Activated gamma-delta T cell (primary cell): ENCODE measurements at places on chromosomes 13 and 19.

DNA sequence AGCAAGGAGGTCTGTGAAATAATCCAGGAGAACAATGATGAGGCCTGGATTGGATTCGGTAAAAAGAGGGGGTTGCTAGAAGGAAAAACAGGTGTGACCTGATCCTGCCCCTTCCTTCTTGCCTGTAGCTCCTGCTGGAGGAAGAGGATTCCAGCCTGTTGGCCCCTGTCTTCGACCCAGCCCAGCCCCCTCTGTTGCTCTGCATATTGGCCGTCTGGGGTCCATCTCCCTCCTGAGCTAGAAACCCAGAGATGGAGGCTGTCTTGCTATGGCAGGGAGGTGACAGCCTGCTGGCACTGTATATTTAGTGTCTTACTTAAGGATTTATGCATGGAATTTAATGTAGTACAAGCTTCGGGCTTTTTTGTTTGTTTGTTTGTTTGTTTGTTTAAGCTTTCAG lies 6.6 kb downstream of the DMRTC2 start:
- DNase-seq = no peak

GRCh38 chr19:29667901-29668341 lies 2.7 kb downstream of the PLEKHF1 start:
- DNase-seq = peak; percentile 53

DNA sequence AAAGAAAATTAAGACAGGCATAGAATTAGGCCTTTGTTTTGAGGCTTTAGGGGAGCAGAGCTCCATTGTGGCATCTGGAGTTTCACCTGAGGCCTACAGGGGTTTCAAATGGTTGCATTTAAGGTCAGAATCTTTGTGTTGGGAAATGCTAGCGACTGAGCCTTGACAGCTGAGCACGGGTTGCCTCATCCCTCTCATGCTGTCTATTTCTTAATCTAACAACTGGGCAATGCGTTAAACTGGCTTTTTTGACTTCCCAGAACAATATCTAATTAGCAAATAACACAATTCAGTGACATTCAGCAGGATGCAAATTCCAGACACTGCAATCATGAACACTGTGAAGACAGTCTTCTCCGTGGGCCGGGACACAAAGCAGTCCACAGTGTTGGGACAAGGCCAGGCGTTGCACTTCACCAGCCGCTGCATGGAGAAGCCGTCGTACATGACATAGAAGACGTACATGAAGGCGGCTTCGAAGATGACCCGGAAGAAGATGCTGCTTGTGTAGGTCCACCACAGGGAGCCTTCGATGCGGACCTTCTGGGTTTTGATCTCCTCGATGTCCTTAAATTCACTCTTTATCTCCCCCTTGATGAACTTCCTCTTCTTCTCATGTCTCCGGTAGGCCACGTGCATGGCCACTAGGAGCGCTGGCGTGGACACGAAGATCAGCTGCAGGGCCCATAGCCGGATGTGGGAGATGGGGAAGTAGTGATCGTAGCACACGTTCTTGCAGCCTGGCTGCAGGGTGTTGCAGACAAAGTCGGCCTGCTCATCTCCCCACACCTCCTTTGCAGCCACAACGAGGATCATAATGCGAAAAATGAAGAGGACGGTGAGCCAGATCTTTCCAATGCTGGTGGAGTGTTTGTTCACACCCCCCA lies 3.8 kb downstream of the GJB2 start:
- DNase-seq = no peak

GRCh38 chr13:71820699-71821098 lies 46.3 kb downstream of the DACH1 start:
- DNase-seq = no peak

- DNase-seq = no peak
These were observed 110.9 kb downstream of the SACS start for GRCh38 chr13:23322353-23323336.

GRCh38 chr19:42148266-42148665 lies 16.0 kb upstream of the POU2F2 start:
- DNase-seq = no peak

DNA sequence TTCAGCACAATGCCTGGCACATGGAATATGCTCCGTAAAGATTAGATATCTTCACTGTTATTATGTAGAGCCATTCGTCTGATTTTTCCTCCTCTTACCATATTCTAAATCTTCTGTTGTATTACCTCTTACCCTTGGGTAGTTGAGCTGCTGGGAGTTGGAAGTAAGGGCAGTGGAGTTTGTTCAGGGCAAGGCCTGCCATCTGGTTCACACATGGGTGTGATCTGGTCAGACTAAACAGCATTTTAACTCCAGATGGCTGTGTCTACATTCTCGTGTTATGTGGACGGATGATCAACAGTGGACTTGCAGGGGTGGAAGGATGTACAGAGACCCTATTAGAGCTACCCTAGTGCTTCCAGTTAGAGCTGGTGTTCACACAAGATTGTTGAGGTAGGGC lies 164.9 kb downstream of the ZIC5 start:
- no peak for DNase-seq

DNA sequence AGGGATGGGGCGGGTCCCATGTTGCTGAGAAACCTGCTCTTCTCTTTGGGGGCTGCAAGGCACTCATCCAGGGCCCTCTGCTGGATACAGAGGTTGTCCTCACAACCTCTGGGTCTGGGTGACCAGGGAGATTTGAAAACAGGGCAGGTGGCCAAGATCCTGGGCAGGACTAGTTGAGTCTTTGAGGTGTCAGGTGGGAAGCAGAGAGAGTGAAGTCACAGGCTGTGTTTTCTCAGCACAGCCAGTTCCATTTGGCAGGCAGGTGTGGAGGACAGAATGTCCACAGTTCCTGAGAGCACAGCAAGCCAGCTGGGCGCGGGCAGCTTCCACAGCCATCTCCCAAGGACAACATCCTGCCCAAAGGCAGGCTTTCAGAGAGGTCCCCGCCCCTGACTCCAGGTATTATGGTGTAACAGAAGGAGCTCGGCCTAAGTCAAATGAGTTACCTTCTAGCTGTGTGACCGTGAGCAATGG lies 118.8 kb downstream of the NUFIP1 start:
- DNase-seq = no peak

GRCh38 chr19:18091217-18091608 lies 4.5 kb upstream of the IL12RB1 start:
- DNase-seq = peak; percentile 34

DNA sequence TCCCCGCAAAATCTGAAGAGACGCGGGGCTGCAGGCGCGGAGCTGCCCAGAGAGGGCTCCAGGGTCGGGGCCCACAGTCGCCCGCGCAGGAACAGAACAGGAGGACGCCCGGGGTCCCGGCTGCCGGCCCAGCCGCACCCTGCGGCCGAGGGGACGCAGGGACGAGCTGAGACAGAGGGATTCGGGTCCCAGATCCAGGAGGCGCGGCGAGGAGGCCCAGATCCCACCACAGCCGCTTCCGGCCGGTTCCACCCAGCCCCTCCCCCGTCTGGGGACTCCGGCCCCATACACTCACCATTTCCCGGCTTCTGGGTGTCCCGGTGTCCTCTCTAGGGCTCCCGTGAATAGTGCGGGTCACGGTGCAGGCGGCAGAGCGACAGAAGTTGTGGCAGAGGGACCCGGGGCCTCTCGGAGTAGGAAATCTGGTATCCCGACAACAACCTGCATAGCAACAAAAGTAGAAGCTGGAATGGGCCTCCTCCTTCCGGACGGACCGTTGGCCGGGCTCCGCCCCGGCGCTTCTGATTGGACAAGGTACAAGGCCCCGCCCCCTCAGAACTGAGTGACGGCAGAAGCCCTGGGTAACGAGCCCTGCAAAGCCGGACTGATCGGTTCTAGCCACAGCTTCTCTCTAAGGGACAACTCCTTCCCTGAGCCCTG lies at the start of gene ZNF20:
Gene ZNF20, minus strand, starts transcription at position 466 of the 660 bp plus-strand sequence. Its CDS starts 168 bp downstream, at position 298.
- DNase-seq = peak; percentile 65

DNA sequence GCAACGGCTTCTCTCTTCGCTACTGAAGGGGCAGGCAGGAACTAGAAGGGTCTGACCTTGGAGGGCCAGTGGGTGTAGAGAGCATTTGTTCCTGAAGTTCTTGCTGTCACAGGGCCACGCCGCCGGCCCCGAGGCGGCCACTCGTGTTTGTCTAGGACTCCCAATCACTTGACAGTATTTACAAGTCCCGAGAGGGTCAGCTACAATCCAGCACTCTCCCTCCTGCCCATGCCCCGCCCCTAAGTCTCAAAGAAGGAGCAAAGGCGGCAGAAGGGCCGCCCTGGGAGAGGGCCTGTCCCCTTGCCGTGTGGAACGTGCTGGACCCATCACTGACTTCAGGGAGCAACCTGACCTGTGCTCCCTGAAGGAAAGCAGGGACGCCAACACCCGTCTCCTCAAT lies 118.5 kb downstream of the STK24 start:
- no peak for DNase-seq

DNA sequence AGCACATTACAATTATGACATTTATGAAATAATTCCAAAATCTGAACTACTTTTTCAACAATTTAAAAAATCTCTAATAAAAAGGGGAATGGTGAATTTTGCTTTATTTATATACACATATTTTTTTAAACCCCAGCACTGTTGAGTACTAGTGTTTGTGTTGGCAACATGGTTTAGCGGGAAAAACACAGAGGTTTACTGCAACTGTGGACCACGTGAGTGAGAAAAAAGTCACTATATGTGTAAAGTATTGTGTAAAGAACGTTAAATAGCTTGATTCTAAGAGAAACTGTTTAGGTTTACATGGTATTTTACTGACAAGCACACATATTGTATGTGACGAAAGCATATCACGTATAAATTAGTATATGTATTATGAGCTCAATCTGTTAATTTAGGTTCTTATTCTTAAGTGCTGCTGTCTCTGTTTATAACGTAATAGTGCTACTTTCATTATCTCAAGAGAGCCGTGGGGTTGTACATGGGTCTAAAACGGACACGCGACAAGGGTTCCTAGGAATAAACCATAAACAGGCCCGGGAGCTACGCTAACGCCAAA lies 617 bp downstream of the SKA3 start:
- DNase-seq = no peak

GRCh38 chr13:111513766-111514609 lies 193.5 kb downstream of the TEX29 start:
- DNase-seq = no peak

DNA sequence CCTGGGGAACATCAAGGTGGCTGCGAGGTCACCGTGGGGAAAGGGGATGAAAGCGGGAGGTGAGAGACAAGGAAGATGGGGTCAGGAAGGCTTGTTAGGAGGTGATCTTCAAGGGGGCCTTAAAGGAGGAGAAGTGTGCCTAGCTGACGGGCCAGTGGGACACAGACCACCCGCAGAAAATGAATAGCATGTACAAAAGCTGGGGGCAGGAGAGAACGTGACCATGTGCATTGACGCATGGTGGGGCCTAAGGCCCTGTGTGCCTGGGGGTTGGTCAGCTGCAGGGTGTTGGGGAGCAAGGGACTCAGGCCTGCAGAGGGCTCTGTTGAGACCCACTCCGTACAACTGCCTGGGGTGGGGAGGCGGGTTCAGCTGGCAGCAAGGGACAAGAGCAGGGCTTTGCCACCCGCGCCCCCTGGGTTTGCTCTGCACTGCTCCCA lies 5.9 kb downstream of the RAB8A start:
- no peak for DNase-seq

GRCh38 chr19:11639602-11640471 lies 42.6 kb downstream of the ZNF627 start:
- DNase-seq = peak; percentile 50

DNA sequence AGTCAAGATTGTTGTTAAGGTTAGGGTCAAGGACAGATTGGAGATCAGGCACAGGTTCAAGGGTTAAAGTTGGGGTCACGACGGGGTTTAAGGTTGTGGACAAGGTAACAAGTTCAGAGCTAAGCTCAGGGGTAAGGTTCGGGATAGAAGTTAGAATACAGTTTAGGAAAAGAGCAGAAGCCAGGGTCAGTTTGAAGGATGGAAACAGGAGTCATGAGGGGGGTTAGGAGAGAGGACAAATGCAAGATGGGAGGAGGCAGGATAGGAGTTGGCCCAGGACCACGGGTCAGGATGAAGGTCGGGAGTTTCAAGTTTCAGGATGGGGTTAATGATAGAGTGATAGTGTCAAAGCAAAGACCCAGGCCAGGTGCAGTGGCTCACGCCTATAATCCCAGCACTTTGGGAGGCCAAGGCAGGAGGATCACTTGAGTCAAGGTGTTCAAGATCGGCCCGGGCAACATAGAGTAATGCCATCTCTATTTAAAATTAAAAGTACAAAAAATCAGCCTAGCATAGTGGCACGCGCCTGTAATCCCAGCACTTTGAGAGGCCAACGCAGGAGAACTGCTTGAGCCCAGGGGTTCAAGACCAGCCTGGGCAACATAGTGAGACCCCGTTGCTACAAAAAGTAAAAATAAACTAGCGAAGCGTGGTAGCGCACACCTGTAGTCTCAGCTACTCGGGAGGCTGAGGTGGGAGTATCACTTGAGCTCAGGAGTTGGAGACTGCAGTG lies 7.7 kb downstream of the NPHS1 start:
- DNase-seq = no peak

GRCh38 chr13:92843549-92843948 lies 383.1 kb upstream of the GPC6 start:
- no peak for DNase-seq

DNA sequence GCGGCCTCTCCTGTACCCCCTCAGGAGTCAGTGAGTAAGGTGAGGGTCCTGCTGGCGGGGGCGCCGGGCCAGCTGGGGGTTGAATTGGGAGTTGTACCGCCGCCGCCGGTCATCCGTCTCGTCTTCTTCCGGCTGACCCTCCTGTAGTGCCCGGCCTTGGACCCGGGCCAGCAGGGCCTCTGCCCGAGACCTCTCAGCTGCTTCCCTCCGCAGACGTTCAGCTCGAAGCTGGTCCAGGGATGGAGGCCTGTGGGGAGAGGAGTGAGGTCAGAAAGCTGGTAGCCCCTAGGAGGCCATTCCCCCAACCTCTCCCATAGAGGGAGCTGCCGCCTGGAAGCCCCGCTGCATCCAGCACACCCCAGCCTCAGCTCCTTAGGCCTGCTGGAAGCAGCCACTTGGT lies 3.8 kb downstream of the LENG1 start:
- DNase-seq = no peak

GRCh38 chr13:79662882-79663281 lies 181.9 kb downstream of the NDFIP2 start:
- DNase-seq = no peak

- no peak for DNase-seq
These were observed 16.8 kb downstream of the SPC24 start for GRCh38 chr19:11138601-11139300.

- DNase-seq = no peak
These were observed 14.7 kb downstream of the NOVA2 start for GRCh38 chr19:45958769-45959516.
